ENCODE measurements at places on chromosomes 1 and 21.

DNA sequence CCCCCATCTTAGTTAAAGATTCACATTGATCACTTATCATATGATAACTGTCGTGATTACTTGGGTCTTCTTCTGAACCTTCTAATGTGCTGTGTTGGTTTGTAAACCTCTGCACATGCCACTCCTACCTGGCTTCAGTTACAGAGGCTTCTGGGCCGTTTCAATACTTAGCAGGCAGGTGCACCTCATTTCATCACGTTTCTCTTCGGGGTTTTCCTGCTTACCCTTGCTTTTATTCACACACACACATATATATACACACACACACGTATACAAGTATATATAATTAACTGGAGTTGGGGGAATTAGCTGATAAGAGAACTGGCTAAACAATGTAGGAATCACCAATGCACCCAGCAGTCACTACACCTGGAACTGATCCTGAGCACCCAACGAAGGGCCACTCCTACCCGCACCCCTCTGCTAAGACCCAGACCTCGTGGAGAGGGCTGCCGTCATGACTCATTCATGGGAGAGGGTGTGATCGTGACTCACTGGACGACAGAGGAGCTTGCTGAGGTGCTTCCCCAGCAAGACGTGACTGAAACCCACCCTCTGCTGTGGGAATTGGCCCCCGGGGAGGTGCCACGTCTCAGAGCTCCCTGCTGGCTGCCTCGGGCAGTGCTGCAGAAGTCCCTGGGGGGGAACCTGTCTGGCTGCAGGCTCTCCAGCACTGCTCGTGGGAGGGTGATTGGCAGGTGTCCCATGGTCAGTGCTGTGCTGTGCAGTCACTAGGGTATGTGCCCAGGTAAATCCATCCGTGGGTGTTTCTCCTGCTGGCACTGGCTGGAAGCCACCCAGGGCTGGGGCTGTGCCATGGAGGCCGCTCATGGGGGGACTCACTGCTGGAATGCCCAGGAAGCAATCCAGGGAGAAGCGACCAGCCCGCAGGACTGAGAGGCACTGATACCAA lies 166.6 kb downstream of the DYRK1A start:
- no peak for DNase-seq

DNA sequence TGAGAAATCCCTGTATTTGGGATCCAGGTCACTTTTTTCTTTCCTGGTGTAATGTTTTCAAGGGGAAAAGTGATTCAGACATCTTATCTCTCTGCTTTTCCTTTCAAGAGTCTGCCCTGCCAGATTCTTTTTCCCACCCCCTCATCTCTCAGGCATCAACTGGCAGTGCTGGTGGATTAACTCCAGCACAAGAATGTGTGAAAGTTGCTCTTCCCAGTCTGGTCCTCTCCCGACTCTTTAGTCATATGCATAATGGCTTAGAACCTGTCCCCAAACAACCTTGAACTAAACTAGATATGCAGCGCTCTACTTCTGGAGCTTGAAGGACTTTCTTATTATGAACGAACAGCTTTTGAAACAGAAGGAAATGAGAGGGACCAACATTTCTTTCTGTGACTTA lies 88.5 kb downstream of the SLC44A5 start:
- no peak for DNase-seq

GRCh38 chr1:2617971-2618470 lies 14.8 kb downstream of the MMEL1 start:
- DNase-seq: no peak

DNA sequence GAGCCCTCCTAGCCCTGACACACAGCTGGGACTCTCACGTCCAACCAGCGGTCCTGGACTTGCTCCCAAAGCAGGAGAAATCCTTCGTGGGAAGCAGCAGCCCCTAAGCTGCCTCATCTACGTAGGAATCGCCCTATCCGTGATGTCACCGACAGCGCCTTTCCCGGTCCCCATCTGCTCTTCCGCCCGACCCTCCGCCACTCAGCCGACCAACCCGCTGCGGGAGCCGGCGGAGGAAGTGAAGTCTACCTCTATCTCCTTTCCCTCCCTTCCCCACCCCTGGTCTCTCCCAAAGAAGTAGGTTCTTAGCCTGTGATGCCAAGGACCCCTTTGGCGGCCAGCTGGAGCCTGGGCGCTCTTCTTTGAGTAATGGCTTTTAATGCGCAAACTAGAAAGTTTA lies 272.1 kb downstream of the FAM72C start:
- DNase-seq: no peak

DNA sequence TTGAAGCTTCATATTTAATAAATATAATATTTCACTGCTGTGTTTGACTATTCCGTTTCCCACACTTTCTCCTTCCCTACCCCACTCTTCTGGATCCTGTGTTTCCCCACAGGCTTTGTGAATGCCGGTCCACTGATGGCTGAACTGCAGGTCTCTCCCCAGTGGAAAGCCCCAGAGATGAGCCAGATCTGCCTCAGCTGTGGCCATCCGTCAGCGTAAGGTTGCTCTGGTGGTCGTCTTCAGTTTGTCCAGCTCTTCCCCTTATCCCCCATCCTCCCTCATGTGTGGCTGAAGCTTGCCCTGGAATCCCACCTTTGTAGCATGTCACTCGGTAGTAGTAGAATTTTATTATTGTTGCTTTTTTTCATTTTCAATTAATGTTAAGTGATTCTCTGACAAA lies 11.4 kb downstream of the SMAP2 start:
- no peak for DNase-seq

DNA sequence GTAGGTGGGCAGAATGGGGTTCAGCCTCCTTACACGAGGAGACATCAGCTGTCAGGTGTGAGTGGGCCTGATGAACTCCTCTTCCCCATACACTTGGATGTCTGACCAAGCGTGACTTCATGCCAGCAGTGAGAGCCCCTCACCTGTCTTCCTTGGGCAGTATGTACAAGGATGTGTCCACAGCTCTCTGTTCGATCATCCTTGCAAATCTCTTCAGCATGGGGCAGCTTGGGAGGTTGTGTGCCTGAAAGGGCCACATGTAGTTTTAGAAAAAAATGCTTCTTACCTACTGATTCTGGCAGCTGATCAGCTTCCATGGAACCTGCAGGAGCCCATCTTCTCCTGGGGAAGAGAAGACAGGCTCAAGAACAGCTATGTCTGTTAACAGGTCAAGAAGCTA lies 18.0 kb downstream of the ACP6 start:
- no peak for DNase-seq

DNA sequence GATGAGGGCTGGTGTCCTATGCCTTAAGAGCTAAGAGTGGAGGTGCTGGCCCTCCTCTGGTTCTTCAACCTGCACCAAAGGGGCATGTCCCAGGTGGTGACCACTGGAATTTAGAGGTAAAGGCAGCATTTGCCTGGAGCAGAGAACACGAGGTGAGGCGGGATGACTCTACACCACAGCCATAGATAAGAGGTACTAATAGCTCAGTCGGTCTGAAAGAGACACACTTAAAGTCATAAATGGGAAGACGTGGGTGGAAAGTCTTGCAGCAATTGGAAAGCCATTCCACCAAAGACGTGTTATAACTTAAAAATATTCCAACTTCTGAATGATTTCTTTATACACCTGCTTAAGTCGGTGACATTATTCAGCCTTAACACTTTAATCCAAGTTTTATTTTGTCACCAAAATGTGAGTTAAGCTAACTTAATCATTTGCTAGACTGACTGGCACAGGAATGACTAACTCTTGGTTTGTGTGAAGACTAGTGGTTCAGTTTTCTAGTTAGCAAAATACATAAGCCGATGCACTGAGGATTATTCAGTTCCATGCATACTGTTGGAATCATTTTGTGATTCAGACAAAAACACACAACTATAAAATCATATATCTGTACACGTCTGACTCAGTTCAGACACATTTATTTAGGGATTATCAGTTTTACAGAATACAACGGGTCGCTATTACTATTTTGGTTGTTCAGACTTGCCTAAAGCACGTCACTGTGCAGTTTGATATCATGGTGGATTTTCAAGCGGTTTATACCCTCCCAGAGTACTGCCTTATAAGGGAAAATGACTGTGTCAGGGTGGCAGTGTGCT lies 4.6 kb upstream of the ETS2 start:
- no peak for DNase-seq

DNA sequence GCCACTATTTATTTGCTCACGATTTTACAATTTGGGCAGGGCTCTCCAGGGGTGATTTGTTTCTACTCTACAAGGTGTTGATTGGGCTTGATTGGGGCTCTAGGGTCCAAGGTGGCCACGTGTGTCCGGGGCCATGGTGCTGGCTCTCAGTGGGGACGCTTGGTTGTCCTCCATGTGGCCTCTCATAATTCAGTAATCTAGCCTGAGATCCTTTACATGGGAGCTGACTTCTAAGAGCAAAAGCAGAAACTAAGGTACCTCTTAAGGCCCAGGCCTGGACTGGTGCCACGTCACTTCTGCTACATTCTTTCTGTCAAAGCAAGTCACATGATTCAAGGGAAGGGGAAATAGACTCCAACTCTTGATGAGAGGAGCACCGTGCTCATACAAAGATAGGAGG lies 8.1 kb upstream of the PSRC1 start:
- no peak for DNase-seq

GRCh38 chr1:67053535-67053784 lies 488 bp downstream of the SLC35D1 start:
- DNase-seq: no peak

DNA sequence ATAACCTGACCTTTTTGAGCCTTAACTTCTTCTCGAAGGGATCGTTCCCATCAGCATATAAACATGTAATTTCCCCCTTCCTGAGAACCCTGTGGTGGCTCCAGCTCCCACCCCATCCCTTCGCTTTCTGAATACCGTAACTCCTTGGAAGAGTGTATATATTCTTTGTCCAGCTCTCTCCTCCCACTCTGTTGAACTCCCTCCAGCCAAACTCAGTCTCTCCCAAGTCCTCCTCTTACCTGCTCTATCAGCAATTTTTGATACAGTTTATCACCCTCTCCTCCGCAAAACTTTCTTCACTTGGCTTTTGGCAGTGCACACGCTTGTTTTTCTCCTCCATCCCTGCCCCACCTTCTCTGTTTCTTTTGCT lies 109.9 kb upstream of the SLC25A33 start:
- no peak for DNase-seq

GRCh38 chr21:33325222-33326067 lies 675 bp downstream of the IFNAR1 start:
- DNase-seq: peak; percentile 92

GRCh38 chr1:101112051-101112780 lies 86.6 kb upstream of the DPH5 start:
- DNase-seq: peak; percentile 88

DNA sequence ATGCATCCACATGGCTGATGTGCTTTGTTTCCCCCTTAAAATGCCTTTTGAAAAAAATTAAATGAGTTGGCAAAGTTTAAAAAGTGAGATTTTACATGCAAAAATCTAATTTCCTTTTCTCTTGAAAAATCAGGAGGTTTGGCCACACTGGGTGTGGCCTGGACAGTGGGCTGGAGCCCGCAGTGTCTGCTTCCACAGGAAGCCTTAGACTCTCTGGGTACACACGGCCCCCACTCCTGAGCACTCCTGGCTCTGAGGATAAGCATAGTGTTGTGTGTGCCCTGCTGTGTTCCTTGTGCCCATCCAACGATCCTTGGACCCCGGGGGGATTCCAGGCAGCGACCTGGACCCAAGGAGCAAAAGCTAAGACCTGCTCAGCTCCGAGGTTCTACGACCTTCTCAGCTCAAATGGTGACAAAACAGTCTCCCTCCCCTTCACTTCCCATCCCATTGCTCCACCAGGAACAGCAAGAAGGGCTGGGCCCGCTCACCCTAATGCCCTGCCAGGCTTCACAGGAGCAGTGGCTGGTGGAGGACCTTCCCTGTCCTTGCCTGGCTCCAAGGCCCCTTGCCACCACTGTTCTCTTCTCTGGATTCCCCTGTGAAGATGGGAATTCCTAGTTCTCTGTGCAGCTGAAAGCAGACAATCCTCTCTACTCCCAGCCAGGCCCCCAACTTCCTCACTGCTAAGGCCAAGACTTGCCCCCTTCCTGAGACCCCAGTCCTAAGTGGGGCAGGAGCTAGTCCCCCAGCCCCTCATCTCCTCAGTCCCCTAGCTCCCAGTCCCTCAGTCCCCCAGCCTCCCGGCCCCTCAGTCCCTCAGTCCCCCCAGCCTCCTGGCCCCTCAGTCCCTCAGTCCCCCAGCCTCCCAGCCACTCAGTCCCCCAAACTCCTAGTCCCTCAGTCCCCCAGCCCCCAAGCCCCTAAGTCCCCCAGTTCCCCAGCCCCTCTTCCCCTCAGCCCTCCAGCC lies 395.8 kb downstream of the PTPRU start:
- DNase-seq: peak; percentile 11

GRCh38 chr1:156999596-157000320 lies 45.8 kb downstream of the ARHGEF11 start:
- no peak for DNase-seq

- DNase-seq: peak; percentile 37
Observed at GRCh38 chr1:22320587-22321344, 130.9 kb upstream of the ZBTB40 start.

DNA sequence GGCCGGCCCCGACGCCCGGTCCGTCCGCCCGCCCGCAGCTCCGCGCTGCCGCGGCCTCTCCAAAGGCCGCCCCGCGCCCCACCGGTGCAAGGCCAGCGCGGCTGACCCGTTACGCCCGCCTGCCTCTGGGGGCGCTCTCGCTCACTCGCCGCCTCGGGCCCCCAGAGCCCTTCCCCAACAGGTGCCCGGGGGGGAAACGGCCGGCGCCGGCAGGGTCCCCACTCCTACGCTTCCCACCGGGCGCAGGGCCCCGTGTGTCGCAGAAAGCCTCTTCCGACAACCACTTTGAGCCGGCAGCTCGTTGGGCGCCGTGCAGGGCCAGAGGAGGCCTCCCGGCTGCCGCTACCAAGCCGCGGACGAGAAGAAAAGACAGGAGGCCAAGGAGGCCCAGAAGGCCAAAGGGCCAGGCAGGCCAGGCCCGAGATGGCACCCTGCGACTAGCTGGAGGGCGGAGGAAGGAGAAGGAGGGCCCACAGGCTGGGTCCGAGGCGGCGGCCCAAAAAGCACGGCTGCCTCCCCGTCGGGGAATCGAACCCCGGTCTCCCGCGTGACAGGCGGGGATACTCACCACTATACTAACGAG lies 64.9 kb upstream of the FCGR2A start:
- DNase-seq: peak; percentile 91

DNA sequence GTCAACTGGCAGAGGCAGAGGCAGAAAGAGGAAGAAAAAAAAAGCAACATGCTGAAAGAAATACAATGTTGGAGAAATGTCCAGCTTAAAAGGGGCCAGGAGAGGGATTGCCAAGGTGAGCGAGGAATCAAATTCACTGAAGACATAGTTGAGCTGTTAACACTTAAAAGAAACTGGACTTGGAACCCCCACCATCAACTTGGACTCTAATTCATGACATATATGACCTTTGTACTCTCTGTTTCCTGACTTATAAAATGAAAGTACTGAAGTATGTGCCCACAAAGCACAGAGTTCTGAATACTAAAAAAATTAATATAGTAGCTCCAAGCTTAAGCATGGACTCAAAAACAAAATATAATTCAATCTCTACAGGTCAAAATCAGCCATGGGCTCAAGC lies 16.1 kb downstream of the PRR9 start:
- no peak for DNase-seq

All from spleen (tissue), 13 donors.